Neural progenitor cell (in vitro differentiated cells): ENCODE measurements at places on chromosomes 2 and 18.

DNA sequence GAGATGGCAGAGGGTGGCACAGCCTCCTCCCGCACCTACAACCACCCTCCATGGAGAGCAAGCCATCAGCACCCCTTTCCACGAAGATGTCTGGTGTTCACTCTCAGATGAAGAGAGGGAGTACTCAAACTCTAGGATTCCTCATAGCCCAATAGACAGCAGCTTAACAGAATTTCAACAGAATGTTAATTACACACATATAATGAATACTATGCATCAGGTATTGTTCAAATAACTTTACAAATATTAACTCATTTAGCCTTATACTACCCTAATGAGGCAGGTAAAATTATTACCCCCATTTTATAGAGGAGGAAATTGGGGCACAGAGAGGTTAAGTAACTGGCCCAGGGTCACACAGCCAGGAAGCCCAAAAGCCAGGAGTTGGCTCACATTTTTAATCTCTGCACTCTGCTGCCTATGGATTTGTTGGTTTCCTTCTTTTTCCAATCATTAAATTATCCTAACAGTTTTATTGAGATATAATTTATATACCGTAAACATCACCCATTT lies 39.0 kb downstream of the HS1BP3 start:
- no peak for DNase-seq

- no peak for DNase-seq
These were observed 9.6 kb downstream of the STPG4 start for GRCh38 chr2:47145466-47145865.

GRCh38 chr2:237585590-237586221 lies 4.8 kb downstream of the RAB17 start:
- DNase-seq = no peak

- DNase-seq = no peak
These were observed 106.3 kb downstream of the C2orf74 start for GRCh38 chr2:61268249-61268648.

- DNase-seq = no peak
These were observed 5.0 kb upstream of the TET3 start for GRCh38 chr2:73979686-73980085.

DNA sequence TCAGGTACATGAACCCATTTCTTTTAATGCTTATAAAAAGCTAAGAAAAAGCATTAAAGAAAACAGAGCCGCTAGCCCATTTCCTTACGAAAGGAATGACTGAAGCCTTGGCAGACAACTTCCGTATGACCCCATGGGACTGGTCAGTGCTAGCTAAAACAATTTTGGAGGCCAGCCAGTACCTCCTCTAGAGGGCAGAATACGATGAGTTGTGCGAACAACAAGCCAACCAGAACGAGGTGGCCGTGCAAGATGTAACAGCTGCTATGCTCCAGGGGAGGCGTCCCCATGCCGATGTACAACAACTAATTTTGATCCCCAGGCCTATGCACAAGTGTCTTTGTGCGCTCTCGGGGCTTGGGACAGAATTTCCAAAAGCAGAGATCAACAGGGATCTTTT lies 16.7 kb downstream of the MAP3K2 start:
- no peak for DNase-seq

DNA sequence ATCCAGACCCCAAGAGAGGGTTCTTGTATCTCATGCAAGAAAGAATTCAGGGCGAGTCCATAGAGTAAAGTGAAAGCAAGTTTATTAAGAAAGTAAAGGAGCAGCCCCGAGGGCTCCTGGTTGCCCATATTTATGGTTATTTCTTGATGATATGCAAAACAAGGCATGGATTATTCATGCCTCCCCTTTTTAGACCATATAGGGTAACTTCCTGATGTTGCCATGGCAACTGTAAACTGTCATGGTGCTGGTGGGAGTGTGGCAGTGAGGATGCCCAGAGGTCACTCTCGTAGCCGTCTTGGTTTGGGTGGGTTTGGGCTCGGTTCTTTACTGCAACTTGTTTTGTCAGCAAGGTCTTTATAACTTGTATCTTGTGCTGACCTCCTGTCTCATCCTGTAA lies 750.2 kb upstream of the FANCL start:
- DNase-seq = no peak

- no peak for DNase-seq
These were observed 150.4 kb downstream of the PTH2R start for GRCh38 chr2:208556983-208557484.

DNA sequence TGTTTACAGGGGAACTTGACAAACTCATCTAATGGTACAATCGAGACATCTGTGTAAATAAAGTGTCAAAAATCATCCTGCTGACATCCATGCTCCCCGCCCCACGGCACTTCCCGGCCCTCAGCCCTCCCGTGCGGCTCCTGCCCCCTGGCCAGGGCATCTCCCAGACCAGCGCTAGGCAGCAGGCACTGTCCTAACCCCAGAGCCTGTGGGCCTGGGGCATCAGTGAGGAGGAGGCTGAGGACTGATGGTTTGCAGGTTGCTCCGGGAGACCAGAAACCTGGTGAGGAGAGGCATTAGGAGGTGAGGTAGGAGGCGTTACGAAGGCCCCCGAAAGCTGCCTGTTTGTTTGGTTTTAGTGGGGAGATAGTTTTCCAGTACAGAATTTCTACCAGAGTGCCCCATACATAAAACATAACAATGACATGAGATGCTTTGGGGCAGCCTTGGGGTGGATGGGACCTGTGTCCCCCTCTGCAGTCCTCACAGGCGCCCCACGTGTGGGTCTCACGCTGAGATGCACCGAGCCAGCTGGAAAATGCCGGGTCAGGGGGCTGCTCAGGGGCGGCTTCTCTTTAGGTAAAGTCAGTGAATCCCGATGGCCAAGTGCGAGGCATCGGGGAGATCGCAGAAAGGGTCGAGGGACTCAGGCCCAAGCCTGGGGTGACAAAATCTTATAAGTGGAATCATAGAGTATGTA lies 114.2 kb downstream of the RTP5 start:
- DNase-seq = no peak

DNA sequence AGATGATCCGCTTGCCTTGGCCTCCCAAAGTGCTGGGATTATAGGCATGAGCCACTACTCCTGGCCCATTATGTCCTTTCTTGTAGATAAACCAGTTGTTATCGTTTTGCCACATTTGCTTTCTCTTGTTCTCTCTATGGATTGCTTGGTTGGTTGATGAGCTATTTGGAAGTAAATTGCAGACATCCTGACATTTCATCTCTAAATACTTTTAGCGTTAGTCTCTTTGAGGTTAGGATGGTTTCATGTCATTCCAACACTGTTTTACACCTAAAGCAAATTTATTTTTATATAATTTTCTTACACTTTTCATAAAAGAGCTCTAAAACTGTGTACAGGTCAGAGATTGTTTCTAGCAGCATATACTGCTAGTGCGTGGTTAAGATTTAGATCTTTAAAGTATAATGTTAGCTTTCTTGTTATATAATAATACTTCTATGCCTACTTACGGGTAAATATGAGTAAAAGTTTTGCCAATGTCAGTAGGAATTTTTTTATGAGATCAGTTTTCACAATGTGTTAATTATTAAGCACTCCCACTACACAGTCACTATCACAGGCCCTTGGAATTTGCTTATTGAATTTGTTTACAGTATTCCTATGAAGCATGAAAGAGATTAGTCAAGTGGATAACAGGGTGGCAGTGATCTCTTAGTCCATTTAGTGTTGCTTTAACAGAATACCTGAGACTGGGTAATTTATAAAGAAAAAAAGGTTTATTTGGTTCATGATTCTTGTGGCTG lies 10.3 kb downstream of the POLI start:
- DNase-seq = no peak

- DNase-seq = no peak
These were observed 519.7 kb downstream of the PLCL1 start for GRCh38 chr2:198324071-198324470.

GRCh38 chr2:113342650-113343049 lies 63.9 kb upstream of the PAX8 start:
- no peak for DNase-seq
